CD4-positive, alpha-beta T cell treated with Interferon gamma for 1 hour (primary cell): ENCODE measurements at places on chromosomes 11 and 22.

DNA sequence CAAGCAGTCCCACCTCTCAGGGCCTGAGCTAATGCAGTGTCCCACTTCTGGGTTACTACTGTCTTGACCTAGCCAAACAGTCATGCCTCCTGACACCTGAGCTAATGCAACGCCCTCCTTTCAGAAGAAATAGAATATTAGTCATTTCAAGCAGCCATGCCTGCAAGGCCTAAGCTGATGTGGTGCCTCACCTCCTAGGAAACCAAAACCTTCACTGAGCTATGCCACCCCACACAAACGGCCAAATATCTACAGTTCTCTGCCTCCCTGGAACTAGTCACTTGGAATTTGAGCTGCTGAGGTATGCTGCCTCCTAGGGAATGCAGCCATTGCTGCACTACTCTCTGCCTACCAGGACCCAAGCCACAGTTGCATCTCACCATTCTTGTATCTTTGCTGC is 8.3 kb upstream of the MS4A6E start:
- DNase-seq, result no peak

DNA sequence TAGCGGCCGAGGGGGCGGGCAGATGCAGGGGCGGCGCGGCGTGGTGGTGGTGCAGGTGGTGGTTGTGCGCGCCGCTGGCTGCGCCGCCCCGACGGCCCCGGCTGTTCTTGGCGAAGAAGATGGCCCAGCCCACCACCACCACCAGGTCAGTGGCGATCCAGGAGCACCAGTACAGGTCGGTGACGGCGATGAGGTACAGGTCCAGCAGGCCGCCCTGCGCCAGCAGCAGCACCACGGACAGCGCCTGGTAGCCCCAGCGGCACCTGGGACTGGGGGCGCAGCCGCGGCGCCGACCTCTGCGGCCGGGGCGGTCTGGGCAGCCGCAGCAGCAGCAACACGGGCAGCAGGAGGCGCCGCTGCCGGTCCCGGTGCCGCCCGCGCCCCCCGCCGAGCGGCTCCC is 879 bp downstream of the TMEM121B start:
- DNase-seq, result peak; percentile 50

DNA sequence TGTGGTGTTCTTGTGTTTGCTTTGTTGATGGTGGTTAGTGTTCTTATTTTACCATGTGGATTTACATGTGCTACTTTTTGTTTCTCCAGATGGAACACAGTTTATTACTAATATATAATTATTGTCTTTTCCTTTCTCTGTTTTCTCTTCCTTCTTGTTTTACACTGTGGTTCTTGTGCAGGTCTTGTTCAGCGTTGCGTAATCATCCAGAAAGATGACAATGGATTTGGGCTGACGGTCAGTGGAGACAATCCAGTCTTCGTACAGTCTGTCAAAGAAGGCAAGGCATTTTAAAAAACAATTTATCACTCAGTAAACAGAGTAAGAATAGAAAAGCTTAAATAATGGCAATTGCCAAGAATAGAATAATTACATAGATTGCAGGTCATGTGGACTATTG is 84.4 kb downstream of the ARHGEF12 start:
- no peak for DNase-seq

GRCh38 chr11:76629853-76630599 is 40.5 kb downstream of the LRRC32 start:
- DNase-seq, result peak; percentile 82

DNA sequence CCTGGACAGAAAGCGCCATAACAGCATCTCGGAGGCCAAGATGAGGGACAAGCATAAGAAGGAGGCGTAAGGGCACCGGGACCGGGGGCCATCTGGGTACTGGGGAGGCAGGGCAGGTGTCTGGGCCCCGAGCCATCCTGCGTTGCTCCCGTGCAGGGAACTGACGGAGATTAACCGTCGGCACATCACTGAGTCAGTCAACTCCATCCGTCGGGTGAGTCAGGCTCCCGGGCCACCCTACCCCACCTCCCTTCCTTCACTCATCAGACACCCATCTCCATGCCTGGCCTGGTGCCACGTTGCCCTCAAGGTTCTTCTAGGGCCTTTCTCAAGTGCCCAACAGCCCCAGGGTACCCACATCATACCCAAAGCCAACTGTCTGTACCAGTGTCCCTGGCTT is 15.0 kb downstream of the PLCB3 start:
- no peak for DNase-seq

GRCh38 chr11:61954851-61955421 is 4.8 kb downstream of the BEST1 start:
- peak; percentile 73 for DNase-seq

- DNase-seq, result no peak
Observed at GRCh38 chr11:2074266-2074825, 64.8 kb downstream of the IGF2 start.

GRCh38 chr11:25068451-25068850 is 571.6 kb downstream of the LUZP2 start:
- no peak for DNase-seq

DNA sequence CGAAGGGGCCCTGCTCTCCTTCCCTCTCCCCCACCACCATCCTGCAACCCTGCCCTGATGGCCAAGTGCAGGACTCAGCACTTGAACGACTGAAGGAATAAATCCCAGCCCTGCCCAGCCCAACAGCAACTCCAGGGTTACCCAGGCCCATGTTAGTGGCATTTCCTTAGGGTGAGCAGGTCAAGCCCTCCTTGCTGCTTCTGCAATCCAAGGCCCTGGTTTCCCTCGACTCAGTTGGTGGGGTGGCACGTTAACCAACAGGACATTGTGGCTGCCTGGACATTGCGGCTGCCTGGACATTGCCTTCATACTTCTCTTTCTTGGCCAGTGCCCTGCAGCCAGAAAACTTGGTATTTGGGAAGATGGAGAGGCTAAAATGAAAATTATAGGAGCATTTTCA is 141.4 kb downstream of the TRIM29 start:
- no peak for DNase-seq

DNA sequence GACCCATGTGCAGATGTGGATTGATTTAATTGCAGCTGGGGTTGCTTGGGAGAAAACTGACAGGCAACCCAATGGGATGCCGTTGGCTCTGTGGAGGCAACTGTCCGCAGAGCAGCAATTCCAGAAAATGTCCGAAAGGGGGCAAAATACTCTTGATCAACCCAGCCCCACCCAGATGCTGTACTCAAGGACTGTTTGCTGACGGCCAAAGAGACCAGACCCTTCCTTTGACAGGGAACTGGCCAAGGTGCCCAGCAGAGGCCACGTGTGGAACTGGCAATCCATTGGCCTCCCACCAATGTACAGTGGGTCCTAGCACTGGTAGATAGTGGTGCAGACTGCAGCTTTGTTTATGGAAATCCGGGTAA is 29.7 kb upstream of the KCNA4 start:
- DNase-seq, result no peak

DNA sequence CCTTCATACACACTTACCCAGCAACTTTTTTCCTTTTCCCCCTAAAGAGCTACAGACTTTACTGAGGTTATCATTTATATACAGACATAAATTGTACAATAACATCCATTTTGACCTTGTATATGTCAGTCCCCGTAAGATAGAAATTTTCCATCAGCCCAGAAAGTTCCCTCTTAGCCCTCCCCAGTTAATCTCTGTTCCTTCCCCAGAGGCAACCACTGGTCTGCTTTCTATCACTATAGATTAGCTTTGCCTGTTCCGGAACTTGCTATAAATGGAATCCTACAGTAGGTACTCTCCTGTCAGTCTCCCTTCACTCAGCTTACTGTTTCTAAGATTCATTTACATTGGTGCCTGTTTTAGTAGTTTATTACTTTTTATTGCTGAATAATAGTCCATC is 54.9 kb downstream of the TSPAN18 start:
- no peak for DNase-seq

DNA sequence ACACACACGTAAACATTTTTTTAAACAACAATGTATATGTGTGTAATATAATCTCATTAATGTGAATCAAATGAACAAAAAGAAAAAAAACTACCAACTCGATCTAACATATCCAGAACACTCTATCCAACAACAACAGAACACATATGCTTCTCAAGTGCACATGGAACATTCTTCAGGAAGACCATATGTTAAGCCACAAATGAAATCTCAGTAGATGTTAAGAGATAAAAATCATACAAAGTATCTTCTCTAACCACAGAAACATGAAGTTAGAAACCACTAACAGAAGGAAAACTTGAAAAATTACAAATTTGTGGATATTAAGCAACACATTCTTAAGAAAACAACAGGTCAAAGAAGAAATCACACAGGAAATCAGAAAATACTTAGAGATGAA is 25.5 kb upstream of the TMEM45B start:
- no peak for DNase-seq

DNA sequence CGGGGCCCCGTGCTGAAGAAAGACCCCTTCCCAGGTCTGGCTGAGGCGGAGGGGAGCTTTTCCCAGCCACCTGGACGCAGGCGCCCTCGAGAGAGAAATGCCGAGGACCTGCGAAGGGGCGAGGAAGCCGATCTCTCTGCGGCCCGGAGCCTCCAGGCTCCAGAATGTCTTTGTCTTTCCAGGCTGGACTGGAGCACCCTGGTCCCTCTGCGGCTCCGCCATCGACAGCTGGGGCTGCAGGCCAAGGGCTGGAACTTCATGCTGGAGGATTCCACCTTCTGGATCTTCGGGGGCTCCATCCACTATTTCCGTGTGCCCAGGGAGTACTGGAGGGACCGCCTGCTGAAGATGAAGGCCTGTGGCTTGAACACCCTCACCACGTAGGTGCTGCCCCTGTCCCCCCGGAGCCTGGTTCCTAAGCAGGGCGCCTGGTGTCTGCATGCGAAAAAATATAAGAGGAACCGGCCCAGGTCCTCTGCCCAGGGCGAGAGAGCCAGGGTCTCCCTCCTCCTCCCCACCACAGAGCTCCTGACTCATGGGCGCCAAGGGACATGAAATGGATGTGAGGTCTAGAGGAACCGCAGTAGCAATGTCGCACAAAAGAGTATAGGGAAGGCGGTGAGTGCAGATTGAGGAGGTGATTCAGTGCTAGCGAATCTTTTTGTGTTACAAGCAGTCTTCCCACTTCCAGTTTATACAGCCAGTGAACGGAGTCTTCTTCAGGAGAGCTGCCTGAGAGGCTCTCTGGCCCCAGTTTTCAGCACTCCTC is 11.0 kb downstream of the GLB1L2 start:
- DNase-seq, result no peak

DNA sequence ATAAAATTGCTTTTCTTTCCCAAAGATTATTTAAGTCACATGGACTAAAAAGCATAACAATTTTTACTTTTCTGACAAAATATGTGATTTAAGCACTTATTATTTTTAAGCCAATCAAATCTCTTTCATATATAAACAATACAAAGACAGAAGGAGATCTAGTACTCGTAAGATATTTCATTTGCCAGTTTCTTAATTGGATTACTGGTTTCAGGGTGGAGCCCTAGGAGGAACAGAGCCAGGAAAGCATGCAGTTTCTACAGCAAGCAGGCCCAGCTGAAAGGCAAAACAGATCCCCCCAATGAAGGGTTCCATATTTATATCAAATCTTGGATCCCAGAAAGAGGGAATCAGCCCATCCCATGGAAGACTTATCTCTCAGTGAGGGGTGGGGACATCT is 177.0 kb downstream of the KIF18A start:
- no peak for DNase-seq

DNA sequence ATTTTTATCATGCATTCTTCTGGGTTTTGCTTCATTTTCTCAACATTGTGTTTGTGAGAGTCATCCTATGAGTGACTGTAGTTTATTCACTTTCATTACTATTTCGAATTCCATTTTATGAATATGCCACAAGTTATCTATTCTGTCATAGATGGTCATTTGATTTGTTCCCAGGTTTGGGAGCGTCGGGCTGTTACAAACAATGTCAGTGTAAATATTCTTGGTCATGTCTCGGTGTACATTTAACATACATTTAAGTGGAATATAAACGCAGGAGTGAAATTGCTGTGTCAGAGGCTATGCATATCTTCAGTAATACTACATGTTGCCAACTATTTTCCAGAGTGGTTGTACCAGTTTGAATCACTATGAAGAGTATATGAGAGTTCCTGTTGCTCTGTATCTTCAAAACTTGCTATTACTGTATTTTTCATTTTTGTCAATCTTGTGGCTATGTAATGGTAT is 2.4 kb downstream of the TRIM44 start:
- no peak for DNase-seq

DNA sequence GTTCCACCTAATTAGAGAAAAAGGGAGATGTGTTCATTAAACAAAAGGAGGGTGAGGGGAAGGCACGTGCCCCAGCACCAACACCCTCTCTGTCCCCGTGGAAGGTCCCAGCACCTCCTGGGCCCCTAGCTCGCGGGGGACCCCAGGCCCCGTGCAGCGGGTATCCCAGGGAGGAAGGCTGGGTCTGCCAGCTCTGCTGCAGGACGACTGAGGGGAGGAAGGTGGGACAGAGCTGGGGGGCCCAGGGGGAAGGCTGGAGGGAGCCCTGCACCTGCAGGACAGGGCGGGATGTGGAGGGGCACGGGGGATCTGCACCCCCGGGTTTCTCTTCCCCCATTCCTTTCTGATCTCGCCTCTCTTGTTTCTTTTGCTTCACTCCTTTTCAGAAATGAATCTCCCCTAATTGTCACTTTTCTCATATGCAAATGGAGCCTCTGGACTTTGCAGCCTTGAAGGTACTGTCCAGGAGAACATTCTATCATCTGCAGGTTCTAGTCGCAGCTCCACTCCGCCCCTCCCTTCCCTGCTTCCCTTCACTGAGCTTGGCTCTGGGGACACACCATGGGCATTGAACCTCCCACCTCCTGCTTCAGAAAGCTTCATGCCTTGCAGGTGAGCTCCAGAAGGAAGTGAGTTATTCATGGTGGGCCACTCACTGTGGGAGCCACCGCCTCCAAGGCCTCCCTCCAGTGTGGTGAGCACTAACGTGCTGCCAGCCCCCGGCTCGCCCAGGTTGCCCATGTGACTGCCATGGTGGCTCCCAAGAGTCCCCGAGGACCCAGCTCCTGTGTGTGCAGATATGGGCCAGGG is 111.0 kb downstream of the ST3GAL4 start:
- no peak for DNase-seq

- DNase-seq, result no peak
Observed at GRCh38 chr22:48236261-48236660, 1473.8 kb downstream of the TBC1D22A start.

DNA sequence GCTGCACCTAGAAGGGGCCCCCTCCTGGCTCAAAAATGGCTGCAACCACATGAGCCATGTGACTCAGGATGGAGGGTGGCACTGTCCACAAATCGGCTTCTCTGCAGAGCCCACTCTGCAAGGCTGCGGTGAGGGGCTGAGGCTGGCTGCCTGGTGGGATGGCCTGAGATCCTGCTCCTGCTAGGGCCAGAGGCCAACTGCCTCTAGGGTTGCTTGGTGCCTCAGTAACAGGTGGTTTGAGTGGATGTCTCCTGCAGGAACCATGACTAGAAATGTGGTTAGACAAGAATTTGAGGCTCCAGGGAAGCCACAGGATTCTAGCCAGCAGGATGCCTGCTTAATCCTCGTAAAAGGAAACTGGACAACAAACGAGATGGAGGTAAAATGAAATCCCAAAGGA is 17.1 kb downstream of the PATZ1 start:
- DNase-seq, result no peak
